ENCODE measurements at places on chromosomes 11 and 22.
A peak's percentile ranks its signal among the peaks of the same experiment; 100 is the strongest.

DNA sequence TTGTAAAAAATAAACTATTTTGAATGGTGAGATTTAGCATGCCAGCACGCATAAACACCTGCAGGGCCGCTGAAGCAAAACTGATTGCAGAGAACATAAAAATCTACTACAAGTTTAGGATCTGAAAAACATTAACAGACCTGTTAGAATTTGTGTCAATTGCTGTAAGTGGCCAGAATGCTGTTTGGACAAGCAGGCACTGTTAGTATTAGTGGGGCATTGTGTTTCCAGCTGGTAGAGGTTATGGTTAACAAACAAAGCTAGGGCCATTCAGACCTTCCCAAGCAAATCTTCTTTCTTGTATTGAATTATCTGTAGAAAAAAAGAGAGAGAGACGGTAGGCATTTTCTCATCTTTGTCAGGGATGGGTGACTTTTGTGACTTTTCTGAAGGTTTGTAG, 57.6 kb upstream of the OLFML1 start:
- no peak for DNase-seq

DNA sequence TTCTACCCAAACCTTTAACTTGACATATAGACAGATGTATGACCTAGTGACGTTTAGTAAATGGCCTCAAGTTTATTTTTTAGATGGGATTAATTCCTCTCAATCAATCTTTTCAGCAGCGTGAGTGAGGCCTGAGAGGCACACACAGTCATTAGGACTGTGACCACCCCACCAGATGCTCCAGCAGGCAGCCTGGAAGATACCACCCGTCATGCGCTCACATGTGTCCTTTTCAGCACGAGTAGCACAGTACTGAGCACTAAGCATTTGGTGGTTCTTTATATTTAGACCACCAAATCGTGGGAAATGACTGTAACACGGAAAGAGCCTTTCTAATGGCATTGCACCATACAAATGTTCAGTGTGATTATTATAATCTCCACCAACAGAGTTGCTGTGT, 354.6 kb upstream of the DDI1 start:
- no peak for DNase-seq

GRCh38 chr11:120073196-120073595, 64.7 kb downstream of the TRIM29 start:
- no peak for DNase-seq

GRCh38 chr11:101582989-101583250, 887 bp downstream of the TRPC6 start:
- no peak for DNase-seq

GRCh38 chr22:18101536-18101935, 9.1 kb upstream of the TUBA8 start:
- no peak for DNase-seq

- no peak for DNase-seq
These were observed 261.1 kb downstream of the SBF2 start for GRCh38 chr11:10032935-10033334.

DNA sequence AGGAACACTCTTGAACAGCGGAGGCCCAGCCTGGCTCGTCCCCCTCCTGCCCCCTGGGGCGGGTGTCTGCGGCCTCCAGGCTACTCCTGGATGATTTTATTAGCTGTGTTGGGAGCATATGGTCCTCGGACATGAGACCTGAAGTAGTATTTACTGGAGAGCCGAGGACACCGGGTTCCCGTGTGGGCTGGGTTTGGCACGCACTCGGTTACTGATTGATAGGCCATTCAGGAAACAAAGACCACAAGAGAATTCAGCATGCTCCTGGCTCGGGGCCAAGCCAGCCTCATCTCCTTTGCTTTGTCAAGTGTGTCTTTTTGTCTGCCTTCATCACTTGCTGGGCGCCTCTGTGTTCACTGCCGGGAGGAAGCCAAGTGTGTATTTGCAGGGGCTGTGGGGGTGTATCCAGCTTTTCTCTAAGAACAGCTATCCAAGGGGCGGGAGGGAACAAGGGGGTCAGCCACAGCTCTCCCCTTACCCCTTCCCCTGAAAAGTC, 9.7 kb downstream of the FXYD2 start:
- peak; percentile 31 for DNase-seq

GRCh38 chr22:47000256-47000655, 237.8 kb downstream of the TBC1D22A start:
- DNase-seq = no peak

DNA sequence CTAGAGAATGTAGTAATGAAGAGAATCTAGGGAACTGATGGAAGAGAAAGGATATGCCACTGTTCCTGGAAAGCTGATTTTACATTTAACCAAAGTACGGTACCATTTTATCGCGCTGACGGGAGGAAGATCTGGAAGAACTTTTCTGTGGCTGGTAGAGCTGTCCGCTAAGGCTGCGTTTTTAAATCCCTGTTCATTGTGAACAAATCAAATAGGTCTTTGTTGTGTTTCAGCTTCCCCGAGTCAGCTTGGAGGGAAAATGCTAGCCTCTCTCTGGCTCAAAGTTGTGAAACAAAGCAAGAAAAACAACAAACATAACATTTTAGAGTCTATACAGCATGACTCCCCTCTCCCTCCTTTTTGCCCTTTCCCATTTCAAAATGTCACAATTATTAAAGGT, 34.4 kb downstream of the FBXO7 start:
- no peak for DNase-seq

DNA sequence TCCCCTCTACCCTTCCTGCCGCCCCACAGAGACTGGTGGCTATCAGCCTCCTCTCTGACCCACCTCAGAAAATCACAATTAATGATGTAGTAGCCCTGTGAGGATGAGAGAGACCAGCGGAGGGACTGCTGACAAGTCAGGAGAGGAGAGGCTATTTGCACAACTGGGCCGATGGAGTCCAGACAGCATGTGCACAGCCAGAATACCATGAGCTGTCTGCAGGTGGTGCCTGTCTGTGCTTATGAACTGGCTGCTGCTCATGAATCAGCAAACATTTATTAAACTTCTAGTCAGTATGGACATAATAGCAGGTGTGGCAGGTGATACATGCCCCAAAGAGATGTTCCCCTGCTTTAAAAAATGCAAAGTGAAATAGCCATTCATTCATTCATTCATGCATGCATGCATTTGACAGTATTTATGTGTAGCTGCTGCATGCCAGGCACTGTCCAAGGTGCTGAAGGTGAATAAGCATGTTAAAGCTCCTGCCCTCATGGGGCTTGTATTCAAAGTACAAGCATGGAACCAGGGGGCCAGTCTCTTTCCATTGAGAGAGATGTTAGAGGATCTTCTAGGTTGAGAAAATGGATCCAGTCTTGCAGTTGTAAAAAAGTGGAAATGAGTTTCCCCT, 141.3 kb downstream of the GRIK4 start:
- DNase-seq = no peak

- no peak for DNase-seq
These were observed 33.8 kb upstream of the OR9G4 start for GRCh38 chr11:56782167-56782847.

GRCh38 chr22:26587991-26588613, 1.8 kb downstream of the TPST2 start:
- no peak for DNase-seq

DNA sequence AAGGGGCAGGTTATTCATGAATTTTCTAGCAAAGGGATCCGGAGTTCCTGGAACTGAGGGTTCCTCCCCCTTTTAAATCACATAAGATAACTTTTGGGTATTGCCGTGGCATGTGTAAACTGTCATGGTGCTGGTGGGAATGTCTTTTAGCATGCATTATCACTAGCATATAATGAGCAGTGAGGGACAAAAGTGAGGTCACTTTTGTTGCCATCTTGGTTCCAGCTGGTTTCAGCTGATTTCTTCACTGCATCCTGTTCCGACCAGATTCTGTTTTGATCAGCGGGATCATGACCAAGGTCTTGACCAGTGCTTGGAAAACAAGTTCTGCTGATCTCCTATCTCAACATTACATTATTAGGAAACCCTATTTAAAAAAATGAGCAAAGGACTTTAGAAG, 7.4 kb downstream of the MIF start:
- no peak for DNase-seq

GRCh38 chr11:34268906-34269430, 88.8 kb downstream of the ABTB2 start:
- no peak for DNase-seq

DNA sequence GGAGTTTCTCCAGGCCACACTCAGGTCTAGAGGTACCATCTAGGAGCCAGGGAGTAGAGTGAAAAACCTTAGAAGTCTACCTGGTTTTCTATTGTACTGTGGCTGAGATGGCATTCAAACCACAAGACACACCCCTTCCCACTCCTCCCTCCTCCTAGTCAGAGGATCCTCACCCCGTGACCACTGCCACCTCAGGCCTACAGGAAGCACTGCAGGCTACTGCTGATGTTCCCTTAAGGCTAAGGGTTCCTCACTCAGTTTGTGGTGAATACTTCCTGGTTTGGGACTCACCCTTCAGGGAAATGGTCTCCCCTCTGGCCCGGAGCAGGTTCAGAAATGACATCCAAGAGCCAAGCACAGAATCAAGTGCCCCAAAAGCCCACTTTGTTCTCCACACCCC, 1293.9 kb downstream of the JRKL start:
- no peak for DNase-seq

DNA sequence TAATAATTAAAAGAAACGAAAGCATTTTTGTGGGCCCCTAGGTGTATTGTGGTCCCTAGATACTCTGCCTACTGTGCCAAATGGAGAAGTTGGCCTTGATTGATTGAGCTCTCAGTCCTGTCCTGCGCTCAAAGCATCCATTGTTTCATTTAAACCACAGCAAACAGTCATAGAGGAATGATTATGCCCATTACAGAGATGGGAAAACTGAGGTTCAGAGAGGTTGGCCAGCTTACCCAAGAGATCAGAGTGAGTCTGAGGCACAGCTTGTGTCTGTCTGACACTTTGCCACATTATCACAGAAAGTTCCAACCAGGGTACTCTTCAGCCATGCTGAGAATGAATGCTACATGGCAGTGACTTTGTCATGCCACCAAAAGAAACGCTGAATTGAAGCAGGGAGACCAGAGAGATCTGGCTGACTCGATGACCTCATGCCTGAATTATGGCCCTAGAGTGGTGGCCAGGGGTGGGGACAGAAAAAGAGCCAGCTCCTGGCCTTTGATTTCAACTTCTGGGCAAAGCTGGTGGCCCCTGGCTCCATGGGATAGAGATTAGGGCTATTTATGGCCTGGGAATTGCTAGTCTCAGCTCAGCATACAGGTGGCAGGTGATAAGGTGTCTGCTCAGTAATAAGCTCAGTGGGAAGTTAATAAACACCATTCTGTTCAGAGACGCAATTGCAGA, 180.5 kb downstream of the MIAT start:
- DNase-seq = no peak

DNA sequence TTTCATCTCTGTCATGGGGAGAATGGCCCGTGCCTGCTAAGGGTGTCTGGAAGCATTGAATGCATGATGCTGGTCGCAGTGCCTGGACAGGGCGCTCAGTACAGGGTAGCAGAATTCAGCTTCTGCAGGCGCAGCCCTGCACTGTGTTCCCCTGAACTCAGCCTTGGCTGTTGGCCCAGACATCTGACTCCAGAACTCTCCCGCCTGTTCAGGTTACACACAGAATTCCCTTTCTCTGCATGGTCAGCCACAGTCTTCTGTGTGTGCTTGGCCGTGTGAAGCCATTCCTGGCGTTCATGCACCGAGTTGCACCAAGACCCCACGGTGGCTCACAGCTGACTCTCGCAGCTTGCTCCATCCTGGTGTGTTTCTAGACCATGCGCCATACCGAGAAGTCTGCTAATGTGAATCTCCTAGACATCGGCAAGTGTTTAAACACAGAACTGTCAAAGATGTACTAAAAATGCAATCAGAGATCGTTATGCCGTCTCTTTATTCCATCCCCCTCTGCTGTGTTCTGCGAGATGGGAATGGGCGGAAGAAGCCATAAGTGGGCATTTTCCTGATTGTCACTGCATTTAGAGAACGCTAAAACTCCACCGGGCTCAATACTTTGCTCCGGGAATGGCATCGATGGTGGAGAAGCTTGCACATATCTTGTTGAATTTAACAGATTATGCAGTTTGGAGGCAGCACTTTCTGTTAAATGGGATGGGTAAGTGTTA, 55.6 kb downstream of the MPPED1 start:
- no peak for DNase-seq

GRCh38 chr11:132610791-132611190, 921.5 kb downstream of the OPCML start:
- DNase-seq = no peak

- no peak for DNase-seq
These were observed 1.0 kb downstream of the PGGHG start for GRCh38 chr11:289712-290620.

DNA sequence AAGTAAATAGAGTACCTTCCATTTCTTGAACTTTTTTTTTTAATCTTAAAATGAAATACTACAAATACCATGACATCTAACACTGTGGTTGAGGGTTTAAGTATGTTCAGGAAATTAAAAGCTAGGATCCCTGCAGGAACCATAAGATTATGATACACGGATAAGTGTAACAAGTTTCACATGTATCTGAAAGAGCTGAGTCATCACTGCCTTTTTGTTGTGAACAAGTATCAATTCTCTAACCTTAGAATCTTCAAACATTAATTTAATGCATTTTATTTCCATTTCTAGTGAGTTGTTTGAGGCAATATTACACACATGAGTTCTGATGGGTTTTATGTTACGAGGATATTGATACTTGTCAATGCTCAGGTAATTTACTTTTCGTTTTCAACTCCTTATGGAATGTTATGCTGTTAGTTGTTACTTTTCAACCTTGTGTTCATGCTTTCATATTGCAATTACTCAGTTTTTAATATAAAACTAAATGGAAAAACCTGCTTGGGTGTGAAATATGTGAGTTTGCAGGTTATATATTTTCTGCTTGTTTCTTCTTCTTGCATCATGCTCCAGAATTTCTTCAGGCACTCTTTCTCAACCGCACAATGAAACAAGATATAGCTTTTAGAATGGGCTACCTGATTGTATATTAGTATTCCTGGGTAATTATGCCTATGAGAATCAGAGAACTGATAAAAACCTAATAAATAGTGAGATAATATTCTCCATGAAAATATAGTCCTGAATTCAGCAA, 361.3 kb upstream of the MTNR1B start:
- no peak for DNase-seq

GRCh38 chr22:35312198-35313059, 12.7 kb downstream of the TOM1 start:
- DNase-seq = no peak

- peak; percentile 45 for DNase-seq
These were observed 88.3 kb upstream of the MTMR2 start for GRCh38 chr11:96012086-96012824.

DNA sequence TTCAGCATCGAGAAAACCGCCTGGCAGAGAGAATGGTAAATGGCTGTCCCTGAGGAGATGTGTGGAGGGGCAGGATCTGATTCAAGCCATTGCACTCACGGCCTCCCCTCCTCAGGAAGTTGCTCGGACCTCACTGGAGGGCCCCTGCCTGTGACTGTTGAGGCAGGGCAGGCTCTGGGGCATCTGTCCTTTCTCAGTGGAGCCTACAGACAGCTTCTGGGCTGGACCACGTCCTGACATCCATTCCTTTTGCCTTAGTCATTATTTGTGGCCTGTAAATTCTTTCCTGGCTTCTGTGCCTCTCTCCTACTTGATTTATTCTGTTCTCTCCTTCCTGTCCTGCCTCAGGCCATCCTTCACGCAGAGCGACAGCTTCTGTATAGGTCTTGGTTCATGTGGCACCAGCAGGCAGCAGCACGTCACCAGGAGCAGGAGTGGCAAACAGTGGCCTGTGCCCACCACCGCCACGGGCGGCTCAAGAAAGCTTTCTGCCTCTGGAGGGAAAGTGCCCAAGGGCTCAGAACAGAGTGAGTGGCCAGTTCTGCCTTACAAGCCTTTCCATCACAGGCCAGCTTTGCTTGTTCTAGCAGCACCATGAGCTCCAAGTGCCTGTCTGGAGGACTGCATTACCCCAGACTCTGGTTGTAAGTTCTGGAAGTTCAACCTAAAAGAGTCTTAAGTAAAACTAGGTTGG, 59.6 kb downstream of the PISD start:
- DNase-seq = no peak

- no peak for DNase-seq
These were observed 81.1 kb downstream of the LRRC32 start for GRCh38 chr11:76589477-76589876.
